ENCODE measurements at places on chromosomes 2 and 18. TPM values are rescaled to one million over a fixed set of nuclear protein-coding genes. Genes with fewer than 3 reads are reported as not detected.

DNA sequence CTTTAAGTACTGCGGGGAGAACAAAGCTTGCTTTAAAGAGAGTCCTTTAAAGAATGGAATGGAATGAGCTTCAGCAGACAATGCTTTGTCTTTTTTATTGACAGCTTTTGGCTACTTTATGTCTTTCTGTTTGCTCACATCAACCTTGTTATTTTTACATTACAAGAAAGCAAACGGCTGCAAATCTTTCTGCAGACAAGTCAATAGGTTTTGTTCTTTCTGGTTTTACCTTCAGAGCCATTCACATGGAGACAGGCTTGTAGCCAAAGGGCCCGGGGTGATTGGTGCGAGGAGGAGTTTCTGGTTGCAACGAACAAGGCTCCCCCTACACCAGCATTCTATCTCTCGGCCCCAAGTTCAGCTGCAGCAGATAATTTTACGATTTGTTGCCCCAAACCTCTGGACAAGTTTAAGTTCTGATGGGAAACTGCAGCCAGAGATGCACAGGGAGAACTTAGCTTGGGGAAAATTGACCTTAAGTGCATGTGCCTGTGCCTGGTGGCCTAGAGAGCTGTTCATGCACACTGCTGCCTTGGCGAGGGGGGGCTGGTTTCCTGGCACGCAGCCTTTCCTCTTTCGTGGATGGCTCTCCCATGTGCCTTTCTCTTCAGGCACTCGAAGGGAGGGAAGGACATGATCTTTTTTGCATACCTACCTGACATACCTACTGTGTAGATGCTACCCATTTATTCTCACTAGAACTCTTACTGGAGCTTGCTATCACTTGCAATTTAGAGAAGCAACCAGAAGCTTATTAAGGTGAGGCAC is 543.2 kb downstream of the DCDC2C start:
- no peak for DNase-seq
- no peaks in the 10 kb centered on the region for H3K27me3 ChIP-seq

DNA sequence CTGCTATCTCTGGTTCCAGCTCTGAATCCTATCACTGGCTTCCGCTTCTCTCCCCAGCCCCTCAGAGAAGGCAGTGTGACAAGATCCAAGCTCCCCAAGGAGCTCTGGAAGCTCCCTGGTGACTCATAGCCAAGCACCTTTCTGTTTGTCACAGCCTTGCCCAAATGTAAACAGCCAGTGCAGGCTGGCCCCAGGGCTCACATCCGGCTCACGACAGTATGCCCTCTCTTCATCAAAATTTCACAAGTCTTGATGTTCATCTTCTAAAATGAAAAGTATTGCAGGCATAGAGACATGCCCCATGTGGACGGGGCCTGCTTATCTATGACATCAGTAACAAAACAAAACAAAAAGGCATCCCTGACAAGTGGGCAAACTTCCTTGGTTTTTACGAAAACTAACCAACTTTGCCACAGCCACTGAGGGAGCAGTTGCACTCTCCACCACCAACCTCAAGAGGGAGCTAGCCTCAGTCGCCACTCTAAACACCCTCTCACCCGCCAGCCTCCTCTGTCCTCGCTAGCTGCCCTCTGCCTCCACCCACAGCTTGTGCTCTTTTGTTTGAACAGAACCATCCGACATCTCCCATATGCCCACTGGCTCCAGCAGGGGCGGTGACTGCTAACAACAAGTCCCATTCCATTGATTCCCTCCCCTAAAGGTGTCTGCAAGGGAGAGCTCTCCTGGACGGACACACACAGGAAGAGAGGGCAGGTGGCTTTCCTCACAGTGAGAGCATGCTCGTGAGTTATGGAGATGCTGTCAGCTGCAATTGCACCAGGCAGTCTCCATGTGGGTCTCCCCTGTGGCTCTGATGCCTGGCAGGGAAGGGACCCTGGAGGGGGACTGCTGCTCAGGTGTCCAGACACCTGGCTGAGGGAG is 71.0 kb upstream of the DAPL1 start:
- H3K4me1 ChIP-seq = peaks cover 14% of the 10 kb centered on the region
- peak overlapping the region; percentile 87 for H3K27ac ChIP-seq
- no peaks in the 10 kb centered on the region for H3K36me3 ChIP-seq
- H3K27me3 ChIP-seq = no peaks in the 10 kb centered on the region

The IL18R1 gene
- 7.2 TPM for total RNA-seq

The IL36RN gene
- not detected for total RNA-seq

The TACR1 gene
- 2.4 TPM for total RNA-seq

Measured in breast epithelium (tissue), 4 donors.